ENCODE measurements at places on chromosomes 4 and X. TPM values are rescaled to one million over a fixed set of nuclear protein-coding genes. Genes with fewer than 3 reads are reported as not detected.

DNA sequence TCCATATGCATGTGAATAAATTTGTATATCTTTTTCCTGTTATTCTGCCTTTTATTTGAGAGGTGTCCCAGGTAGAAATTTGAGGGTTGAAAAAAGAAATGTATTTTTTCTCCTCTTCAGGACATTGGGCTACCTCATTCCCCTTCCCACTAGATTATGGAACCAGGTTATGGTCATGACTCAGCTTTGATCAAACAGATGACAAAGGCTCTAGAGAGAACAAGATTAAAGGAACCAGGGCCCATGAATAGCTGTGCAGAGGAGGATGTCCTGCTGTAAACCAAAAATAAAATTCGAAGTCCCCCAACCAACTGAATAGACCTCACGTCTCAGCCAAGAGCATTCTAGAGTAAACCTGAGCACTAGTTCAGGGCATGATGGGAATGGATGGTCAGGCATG lies 313.2 kb downstream of the RAPGEF2 start:
- H3K4me3 ChIP-seq: no peak overlapping the region
- H3K27ac ChIP-seq: no peak overlapping the region
- no peaks in the 10 kb centered on the region for H3K4me1 ChIP-seq
- H3K36me3 ChIP-seq: no peaks in the 10 kb centered on the region
- H3K27me3 ChIP-seq: no peaks in the 10 kb centered on the region
- DNase-seq: no peak

DNA sequence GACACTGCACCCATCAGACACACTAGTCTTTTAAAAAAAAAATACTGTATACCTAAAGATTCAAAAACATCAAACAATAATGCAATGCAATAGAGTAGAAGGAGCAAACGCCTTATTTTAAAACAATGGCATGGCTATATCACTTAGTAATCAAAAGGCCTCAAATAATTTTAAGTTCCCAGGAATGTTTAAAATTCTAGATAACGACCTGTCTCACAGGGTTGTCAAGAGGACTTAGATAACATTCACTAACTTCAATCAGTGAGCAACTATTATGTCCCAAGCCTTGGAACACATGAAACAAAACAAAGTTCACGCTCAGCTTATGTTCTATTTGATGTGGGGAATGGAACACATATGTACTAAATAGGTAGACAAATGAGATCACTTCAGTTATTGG lies 106.5 kb downstream of the FRYL start:
- no peaks in the 10 kb centered on the region for H3K27me3 ChIP-seq
- no peak for DNase-seq
- no peak overlapping the region for H3K27ac ChIP-seq

GRCh38 chr4:152938237-152938947 lies 2.3 kb downstream of the FHDC1 start:
- no peak for DNase-seq
- H3K36me3 ChIP-seq: no peaks in the 10 kb centered on the region
- peaks cover 11% of the 10 kb centered on the region for H3K27me3 ChIP-seq

- no peak overlapping the region for H3K4me3 ChIP-seq
- H3K4me1 ChIP-seq: no peaks in the 10 kb centered on the region
- DNase-seq: no peak
- H3K27me3 ChIP-seq: no peaks in the 10 kb centered on the region
- no peak overlapping the region for H3K27ac ChIP-seq
Observed at GRCh38 chr4:169200361-169201030, 70.3 kb downstream of the SH3RF1 start.

DNA sequence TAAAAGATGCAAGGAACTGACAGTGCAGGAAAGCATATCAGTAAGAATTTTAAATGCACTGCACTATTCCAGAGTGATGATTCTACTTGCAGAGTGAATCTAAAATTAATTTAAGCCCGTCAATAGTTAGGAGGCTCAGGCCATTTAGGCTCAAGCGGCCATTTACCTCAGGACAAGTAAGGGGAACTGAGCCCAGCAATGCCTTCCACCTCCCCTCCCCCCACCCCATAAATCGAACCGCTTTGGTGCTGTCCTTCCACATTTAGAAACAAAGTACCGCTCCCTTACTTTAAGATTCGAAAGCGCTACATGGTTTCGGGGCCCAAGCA lies 665 bp downstream of the RBM41 start:
- H3K27ac ChIP-seq: peak overlapping the region; percentile 83
- DNase-seq: no peak
- peak overlapping the region; percentile 55 for H3K4me3 ChIP-seq
- no peaks in the 10 kb centered on the region for H3K27me3 ChIP-seq

DNA sequence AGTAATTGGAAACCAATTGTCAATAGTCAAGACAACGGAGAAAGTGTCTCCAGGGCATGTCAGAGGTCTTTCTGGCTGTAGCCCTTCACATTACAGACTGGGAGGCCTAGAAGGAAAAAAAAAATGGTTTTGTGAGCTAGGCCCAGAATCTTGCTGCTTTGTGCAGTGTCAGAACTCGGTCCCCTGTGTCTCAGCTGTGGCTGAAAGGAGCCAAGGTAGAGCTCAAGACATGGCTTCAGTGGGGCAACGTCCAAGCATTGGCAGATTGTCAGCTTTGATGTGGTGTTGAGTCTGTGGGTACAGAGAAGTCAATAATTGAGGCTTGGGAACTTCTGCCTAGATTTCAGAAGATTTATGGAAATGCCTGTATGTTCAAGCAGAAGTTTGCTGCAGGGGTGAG lies 103.0 kb downstream of the UGT2B28 start:
- no peaks in the 10 kb centered on the region for H3K4me1 ChIP-seq
- no peaks in the 10 kb centered on the region for H3K27me3 ChIP-seq
- no peaks in the 10 kb centered on the region for H3K36me3 ChIP-seq
- no peak overlapping the region for H3K27ac ChIP-seq

DNA sequence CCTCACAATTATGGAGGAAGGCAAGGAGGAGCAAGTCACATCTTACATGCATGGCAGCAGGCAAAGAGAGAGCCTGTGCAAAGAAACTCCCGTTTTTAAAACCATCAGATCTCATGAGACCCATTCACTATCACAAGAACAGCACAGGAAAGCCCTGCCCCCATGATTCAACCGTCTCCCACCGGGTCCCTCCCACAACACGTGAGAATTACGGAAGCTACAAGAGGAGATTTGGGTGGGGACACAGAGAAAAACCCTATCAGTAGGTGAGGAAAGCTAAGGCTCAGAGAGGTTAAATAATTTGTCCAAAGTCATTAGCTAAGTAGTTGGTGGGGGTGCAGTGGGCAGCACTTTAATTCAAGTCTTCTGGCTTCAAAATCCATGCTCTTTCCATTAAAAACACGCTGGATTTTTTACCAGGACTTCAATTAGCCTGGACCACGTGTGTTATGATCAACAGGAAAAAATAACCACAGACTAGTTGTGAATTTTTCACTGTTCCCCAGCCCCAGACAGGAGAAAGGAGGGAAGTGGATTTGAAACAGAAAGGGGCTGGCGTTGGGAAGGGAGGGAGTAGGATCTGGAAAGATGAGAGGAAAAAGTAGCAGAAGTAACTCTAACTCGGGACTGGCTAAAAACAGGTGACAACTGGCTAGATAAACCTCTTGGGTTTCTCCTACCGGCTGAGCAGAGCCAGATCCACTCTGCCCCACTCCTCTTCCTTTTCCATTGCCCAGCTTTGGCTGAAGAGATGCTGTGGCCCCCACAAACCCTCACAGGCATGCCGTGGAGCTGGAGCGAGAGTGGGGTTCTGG lies 986 bp downstream of the MTMR8 start:
- H3K27ac ChIP-seq: no peak overlapping the region
- peak overlapping the region; percentile 67 for H3K4me3 ChIP-seq
- no peaks in the 10 kb centered on the region for H3K27me3 ChIP-seq

DNA sequence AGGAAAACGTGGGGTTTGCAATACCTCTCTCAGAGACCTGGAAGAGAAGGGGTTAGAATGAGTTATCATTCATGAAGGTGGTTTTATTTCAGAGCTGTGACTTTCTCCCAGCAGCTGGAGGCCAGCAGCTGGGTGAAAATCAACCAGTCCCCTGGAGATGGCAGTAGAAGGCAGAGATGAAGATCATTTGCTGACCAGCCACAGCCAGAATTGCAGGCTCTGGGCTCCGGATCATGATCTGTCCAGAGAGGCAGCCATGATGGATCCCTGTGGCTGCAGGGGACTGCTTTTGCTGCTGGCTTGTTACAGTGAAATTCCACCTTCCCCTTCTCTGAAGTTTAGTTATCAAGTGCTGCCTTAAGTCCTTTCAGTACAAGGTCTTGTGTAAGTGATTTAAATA lies 46.9 kb upstream of the TAB3 start:
- H3K36me3 ChIP-seq: no peaks in the 10 kb centered on the region
- H3K27ac ChIP-seq: no peak overlapping the region
- H3K4me1 ChIP-seq: no peaks in the 10 kb centered on the region

GRCh38 chr4:122539861-122540465 lies 80.9 kb downstream of the IL21 start:
- H3K27ac ChIP-seq: no peak overlapping the region
- H3K27me3 ChIP-seq: no peaks in the 10 kb centered on the region
- no peaks in the 10 kb centered on the region for H3K36me3 ChIP-seq
- no peak for DNase-seq
- no peak overlapping the region for H3K4me3 ChIP-seq

GRCh38 chrX:111874241-111874640 lies 1.7 kb upstream of the TRPC5OS start:
- no peak for DNase-seq
- H3K36me3 ChIP-seq: no peaks in the 10 kb centered on the region
- no peak overlapping the region for H3K27ac ChIP-seq

- H3K36me3 ChIP-seq: peaks cover 10% of the 10 kb centered on the region
- H3K27ac ChIP-seq: no peak overlapping the region
- H3K4me3 ChIP-seq: no peak overlapping the region
- H3K4me1 ChIP-seq: peaks cover 9% of the 10 kb centered on the region
- no peak for DNase-seq
- no peaks in the 10 kb centered on the region for H3K27me3 ChIP-seq
Observed at GRCh38 chr4:40423735-40424134, 88.6 kb downstream of the CHRNA9 start.

- peaks cover 2% of the 10 kb centered on the region for H3K27me3 ChIP-seq
- no peak overlapping the region for H3K4me3 ChIP-seq
- H3K27ac ChIP-seq: no peak overlapping the region
- DNase-seq: no peak
Observed at GRCh38 chr4:140213749-140214148, 59.8 kb upstream of the MAML3 start.

DNA sequence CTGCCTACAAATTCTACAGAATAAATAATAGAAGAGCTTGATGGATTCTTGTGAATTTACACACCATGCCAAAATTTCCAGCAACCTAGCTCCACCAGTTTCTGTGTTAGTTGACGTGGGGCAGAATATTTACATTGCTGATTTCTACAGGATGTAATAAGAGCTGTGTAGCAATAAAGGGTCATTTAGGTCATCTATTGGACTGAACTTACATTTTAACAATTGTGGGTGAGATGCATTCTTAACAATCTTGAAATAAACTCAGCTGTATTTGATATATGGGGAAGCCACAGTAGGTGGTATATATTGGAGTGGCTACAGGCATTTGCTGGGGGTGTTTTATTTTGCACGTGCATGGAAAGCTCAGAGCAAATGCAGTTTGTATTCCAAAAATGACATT lies 655.3 kb downstream of the IQCM start:
- no peak for DNase-seq
- H3K36me3 ChIP-seq: no peaks in the 10 kb centered on the region
- no peaks in the 10 kb centered on the region for H3K27me3 ChIP-seq
- H3K4me1 ChIP-seq: no peaks in the 10 kb centered on the region
- H3K4me3 ChIP-seq: no peak overlapping the region

- no peak overlapping the region for H3K27ac ChIP-seq
- H3K36me3 ChIP-seq: no peaks in the 10 kb centered on the region
- no peaks in the 10 kb centered on the region for H3K27me3 ChIP-seq
Observed at GRCh38 chr4:95537191-95537590, 11.6 kb downstream of the UNC5C start.

DNA sequence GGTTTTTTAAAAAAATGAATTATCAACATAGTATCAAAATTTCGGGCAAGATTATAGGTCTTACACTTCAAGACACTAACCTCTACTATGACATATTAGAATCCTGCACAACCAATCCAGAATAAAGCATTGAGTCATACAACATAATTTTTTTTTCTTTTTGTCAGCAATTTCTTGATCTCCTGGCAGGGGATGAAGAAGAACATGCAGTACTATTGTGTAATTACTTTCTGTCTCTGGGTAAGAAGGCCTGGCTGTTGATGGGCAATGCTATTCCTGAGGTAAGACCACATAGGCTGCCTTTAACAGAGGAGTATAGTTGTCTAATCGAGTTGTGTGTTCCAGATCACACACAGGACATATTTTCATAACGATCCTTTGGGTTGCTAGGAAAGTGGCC lies 67.5 kb downstream of the FBXL5 start:
- H3K36me3 ChIP-seq: no peaks in the 10 kb centered on the region
- no peak for DNase-seq
- H3K27ac ChIP-seq: no peak overlapping the region
- no peak overlapping the region for H3K4me3 ChIP-seq
- H3K27me3 ChIP-seq: no peaks in the 10 kb centered on the region

GRCh38 chrX:41353985-41354384 lies 20.0 kb downstream of the DDX3X start:
- no peak overlapping the region for H3K27ac ChIP-seq
- H3K27me3 ChIP-seq: no peaks in the 10 kb centered on the region
- no peak for DNase-seq

DNA sequence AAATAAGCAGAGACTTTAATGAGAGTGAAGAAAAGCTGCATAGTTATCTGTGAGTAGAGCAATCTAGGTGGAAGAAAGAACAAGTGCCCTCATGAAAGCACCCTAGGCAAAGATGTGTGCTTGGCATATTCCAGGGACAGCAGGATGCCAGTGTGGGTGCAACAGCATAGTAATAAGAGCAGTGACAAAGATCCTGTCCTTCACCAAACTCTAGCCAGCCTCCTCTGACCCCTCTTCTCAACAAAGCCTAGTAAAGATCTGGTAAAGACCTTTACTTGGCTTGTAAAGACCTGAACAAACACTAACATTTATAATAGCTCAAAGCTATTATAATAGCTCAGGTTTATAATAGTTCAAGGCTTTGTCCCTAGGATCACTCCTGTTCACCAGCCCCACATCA lies 735.4 kb downstream of the PCDH7 start:
- no peaks in the 10 kb centered on the region for H3K4me1 ChIP-seq
- no peak for DNase-seq
- no peaks in the 10 kb centered on the region for H3K27me3 ChIP-seq

DNA sequence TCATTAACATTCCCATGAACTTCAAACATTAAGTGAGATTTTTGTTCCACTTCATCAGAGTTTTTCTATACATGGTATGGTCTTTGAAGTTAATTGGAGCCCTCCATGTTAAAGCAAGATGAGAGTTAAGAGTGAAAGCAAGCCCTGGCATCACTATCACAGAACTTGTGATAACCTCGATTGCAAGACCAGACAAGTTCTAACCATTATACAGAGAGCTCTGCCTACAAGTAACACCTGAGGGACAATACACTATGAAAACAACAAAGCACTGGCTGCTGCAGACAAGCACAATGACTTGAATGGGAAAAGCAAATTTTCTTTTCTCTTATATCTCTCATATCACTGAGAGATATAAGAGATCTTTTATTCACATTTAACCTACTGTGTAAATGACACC lies 126.6 kb upstream of the GYPA start:
- H3K36me3 ChIP-seq: no peaks in the 10 kb centered on the region
- no peak for DNase-seq
- no peaks in the 10 kb centered on the region for H3K27me3 ChIP-seq
- no peak overlapping the region for H3K4me3 ChIP-seq
- no peak overlapping the region for H3K27ac ChIP-seq

RPGR gene
- 6.6 TPM for total RNA-seq

WDR17 gene
- total RNA-seq: 2.0 TPM

VEGFC gene
- not detected for total RNA-seq

ARMCX2 gene
- 25.6 TPM for total RNA-seq

ACSL4 gene
- 59.1 TPM for total RNA-seq

CLNK gene
- total RNA-seq: 2.5 TPM

SMIM31 gene
- total RNA-seq: not detected

SPATA4 gene
- not detected for total RNA-seq

Measured in GM12878 (cell line).